ENCODE measurements at places on chromosomes 12 and 14. TPM values are rescaled to one million over a fixed set of nuclear protein-coding genes. Genes with fewer than 3 reads are reported as not detected.
A peak's percentile ranks its signal among the peaks of the same experiment; 100 is the strongest.

BATF gene
- total RNA-seq: 0.94 TPM

RNF212B gene
- total RNA-seq: not detected

CELA1 gene
- not detected for total RNA-seq

C12orf57 gene
- total RNA-seq: 163 TPM

PLEK2 gene
- 35.5 TPM for total RNA-seq

SLC11A2 gene
- 34.6 TPM for total RNA-seq

SLCO1A2 gene
- not detected for total RNA-seq

GPD1 gene
- 0.07 TPM for total RNA-seq

TMTC2 gene
- 2.1 TPM for total RNA-seq

DAO gene
- total RNA-seq: not detected

DNA sequence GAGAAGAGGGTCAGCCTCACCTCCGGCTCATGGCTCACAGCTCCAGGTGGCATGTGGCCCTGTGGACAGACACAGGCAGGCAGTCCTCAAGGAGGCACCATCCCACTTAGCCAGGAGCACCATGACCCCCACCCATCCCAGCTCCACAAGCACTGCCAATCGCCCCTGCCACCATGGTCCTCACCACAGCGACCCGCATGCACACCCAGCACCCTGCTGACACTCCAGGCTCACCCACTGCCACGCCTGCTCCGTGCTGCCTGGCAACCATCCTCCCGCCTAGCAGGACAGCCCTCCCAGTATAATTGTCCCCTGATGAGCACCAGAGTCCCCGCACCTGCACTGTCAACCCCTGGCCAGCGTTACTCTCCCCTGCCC is 50.9 kb downstream of the TRPV4 start:
- DNase-seq: no peak

DNA sequence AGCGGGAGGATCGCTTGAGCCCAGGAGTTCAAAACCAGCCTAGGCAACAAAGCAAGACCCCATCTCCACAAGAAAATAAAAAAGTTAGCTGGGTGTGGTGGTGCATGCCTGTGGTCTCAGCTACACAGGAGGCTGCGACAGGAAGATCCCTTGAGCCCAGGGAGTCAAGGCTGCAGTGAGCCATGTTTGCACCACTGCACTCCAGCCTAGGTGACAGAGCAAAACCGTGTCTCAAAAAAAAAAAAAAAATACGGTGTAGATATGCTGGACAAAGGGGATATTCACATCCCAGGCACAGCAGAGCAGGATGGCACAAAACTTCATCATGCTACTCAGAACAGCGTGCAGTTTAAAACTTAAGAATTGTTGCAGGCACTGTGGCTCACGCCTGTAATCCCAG is 24.8 kb upstream of the STRN3 start:
- DNase-seq: no peak

DNA sequence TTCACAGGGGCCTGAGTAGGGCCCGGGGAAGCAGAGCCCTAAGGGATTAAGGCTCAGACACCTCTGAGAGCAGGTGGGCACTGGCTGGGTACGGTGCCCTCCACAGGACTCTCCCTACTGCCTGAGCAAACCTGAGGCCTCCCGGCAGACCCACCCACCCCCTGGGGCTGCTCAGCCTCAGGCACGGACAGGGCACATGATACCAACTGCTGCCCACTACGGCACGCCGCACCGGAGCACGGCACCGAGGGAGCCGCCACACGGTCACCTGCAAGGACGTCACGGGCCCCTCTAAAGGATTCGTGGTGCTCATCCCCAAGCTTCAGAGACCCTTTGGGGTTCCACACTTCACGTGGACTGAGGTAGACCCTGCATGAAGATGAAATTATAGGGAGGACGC is 7.1 kb downstream of the LTBR start:
- DNase-seq: no peak

- DNase-seq: no peak
Measured at GRCh38 chr14:26261368-26262122, 336.3 kb downstream of the NOVA1 start.

GRCh38 chr14:89388853-89389252 is 28.2 kb downstream of the FOXN3 start:
- DNase-seq: no peak

DNA sequence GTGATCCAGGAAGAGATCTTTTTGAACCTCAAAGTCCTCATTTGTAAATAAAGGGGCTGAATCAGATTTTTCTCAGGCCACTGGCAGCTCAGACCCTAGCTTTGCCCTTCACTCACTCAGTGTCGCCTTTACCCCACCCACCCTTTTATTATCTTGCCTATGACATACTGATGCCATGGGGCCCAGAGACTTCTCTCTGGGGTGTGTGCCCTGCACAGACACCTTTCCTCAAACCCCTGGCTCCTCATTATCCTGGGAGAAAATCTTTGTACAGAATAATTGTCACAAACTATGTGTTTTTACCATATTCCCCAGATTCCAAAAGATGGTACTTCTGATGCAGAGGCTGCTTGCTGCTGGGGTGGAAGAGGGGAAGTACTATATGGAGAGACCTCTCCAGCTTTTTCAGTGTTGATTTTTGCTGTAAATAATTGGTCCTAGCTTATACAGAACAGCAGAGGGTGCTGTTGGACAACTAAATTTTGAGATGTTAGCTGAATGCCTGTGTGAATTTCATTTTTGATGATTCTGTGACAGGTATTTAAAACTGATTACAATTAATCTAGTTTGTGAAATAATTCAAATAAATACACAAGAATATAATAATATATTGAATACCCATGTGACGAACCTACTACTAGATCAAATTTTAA is 53.9 kb upstream of the DCD start:
- no peak for DNase-seq

DNA sequence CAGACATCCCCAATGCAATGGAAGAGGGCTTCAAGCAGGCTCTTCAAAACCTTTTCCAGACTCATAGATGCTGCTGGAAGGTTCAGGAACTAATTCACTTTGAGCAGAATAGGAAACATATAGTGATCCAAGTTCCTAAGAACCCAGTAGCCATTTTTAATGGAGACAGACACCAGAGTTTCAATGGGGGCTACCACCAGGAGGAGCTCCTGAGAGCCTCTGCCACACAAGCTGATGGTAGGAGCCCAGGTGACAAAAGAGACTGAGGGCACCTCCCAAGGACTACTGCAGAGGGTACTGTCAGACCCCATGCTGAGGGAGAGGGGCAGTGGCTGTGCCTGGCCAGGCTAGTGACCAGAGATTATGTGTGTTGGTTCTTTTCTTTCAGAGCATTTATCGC is 45.9 kb downstream of the IFNG start:
- DNase-seq: no peak

- DNase-seq: no peak
Measured at GRCh38 chr12:86275356-86275755, 19.2 kb upstream of the MGAT4C start.

DNA sequence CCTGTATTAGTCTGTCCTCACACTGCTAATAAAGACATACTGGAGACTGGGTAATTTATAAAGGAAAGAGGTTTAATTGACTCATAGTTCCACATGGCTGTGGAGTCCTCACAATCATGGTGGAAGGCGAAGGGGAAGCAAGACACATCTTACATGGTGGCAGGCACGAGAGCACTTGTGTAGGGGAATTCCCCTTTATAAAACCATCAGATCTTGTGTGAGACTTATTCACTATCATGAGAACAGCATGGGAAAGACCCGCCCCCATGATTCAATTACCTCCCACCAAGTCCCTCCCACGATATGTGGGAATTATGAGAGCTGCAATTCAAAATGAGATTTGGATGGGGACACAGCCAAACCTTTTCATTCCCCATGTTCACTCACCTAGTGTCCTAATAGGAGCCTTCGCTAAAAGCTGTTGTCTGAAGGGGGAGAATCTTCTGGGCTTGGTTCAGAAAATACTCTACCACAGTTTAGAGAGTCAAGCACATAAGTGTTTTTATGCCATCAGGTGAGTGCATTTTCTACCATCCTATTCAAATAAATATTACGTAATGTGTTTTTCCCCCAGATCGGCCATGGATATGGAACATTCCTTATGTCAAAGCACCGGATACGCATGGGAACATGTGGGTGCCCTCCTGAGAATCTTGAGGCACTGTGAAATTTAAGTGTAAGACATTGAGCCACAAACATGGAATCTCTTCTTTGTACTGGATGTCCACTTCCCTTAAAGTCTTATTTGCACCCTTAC is 19.1 kb upstream of the KCNK13 start:
- DNase-seq: no peak

GRCh38 chr12:106030210-106031071 is 108.3 kb downstream of the NUAK1 start:
- no peak for DNase-seq

DNA sequence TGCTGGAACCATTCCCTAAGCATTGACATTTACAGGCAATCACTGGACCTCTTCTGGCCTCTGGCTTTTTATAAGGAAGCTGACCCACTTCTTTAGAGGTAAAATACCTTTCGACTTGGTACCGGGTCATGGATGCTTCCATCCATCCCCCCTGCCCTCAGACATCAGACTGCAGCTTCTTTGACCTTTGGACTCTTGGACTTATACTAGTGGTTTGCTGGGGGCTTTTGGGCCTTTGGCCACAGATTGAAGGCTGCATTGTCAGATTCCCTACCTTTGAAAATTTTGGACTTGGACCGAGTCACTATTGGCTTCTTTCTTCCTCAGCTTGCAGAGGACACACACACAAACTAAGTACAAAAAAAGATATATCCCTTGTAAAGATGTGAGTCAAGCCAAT is 86.1 kb downstream of the TTC6 start:
- no peak for DNase-seq

DNA sequence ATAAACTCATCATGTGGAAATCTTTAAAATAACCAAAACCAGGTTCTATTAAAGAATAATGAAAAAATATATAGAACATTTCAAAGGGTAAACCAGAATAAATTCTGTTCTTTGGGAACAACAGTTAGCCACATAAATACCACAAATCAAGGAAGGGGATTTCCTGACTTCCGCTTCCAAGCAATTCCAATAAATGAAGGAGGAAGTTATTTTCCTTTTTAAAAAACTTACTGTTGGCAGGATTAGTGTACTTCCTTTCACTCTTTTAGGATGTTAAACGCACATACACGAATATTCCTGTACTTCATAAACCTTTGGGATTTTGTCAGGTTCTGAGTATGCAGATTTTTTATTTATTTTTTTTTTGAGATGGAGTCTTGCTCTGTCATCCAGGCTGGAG is 13.7 kb upstream of the LIMA1 start:
- DNase-seq: no peak

DNA sequence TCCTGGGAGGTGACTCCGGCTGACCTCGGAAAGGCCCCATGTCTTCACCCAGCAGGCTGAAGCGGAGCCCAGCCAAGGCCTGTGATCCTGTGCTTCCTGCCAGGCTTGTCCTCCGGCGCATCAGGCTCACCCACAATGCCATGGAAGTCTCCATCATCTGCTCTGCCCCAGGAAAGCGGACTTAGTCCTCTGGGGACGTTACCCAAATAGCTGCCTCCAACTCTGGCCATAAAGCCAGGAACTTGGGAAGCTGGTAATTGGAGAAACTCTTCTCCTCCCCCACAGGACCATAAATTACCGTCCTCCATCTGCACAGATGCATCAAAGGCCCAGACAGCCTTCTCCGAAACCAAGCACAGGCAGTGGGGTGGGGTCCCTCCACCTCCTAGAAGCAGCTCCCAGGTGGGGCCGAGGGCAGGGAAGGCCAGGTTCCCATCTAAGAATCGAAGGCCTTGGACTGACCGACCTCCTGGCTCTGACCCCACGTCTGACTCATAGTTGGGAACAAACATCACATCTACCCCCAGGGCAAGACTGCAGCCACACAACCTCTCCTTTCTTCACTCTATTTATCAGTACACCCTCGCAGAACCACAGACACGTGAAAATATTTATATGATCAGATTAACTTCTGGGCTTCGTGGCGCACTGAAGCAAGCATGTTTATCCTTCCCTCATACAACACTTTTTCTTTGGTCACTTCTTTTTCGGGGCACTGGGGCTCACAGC is 56.4 kb downstream of the PITPNM2 start:
- no peak for DNase-seq

GRCh38 chr12:1793426-1794210 is 26.7 kb upstream of the LRTM2 start:
- DNase-seq: no peak

DNA sequence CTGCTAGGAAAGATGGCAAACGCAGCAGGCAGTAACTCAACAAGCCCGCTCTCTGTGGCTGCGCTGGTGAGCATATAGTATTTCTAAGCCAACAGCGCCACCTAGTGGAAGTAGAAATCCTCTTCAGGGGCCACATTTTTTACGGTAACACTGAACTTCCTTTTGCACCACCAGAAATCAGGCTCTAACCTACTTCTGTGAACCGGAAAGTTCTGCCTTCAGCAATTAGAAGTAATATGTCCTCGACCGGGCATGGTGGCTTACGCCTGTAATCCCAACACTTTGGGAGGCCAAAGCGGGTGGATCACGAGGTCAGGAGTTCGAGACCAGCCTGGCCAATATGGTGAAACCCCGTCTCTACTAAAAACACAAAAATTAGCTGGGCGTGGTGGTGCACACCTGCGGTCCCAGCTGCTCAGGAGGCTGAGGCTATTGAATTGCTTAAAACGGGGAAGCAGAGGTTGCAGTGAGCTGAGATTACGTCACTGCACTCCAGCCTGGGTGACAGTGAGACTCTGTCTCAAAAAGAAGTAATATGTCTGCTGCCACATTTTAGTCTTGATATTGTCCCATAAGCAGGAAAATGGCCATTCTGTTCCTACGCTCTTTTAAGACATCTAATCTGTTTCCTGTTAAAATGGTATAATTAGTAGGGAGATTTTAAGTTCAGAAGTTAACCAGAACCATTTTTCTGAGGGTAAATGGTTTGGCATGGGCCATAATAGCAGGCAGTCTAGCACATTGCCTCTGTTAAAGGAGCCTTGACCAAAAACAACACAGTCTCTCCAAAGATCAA is 26.8 kb downstream of the APOBEC1 start:
- DNase-seq: peak; percentile 20

DNA sequence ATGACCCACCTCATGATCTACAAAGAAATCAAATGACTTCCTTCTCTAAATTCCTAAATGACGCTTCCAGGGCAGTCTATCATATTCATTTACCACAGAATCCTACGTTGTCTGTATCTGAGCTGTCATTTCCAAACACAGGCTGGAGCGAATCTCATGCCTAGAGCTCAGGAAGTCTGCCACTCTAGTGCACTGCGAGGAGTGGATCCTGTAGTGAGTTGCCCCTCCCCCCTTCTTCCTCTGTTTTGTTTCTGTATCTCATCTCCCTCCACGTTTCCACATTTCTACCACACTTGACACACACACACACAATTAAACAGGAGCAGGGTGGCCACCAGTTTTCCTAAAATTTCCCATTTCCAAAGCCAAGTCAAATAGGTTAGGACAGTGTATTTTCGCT is 415.4 kb upstream of the PRICKLE1 start:
- no peak for DNase-seq

Measured in epithelial cell of proximal tubule (primary cell).